A549 treated with AZD2906 at 1 μM for 4 hours (cell line): ENCODE measurements at places on chromosomes 3 and 15. TPM values are rescaled to one million over a fixed set of nuclear protein-coding genes. Genes with fewer than 3 reads are reported as not detected.

Gene FAM131A
- total RNA-seq: 9.6 to 12.5 TPM (median 11.3 TPM) in 5 replicates

Gene KNSTRN
- total RNA-seq: 43.0 to 56.5 TPM (median 47.7 TPM) in 5 replicates

Gene SLC6A11
- 0.06 to 0.09 TPM (median 0.07 TPM) in 5 replicates for total RNA-seq

Gene SKOR1
- total RNA-seq: 0.03 to 0.08 TPM (median 0.05 TPM) in 4 of 5 replicates, not detected in the other

Gene PCYT1A
- 29.1 to 44.1 TPM (median 30.2 TPM) in 5 replicates for total RNA-seq

Gene STXBP5L
- total RNA-seq: not detected in 5 replicates

Gene ONECUT1
- 0.10 to 0.27 TPM (median 0.21 TPM) in 5 replicates for total RNA-seq

Gene IQCH
- total RNA-seq: 1.1 to 1.6 TPM (median 1.4 TPM) in 5 replicates

Gene ACP3
- total RNA-seq: 0.03 to 0.11 TPM (median 0.05 TPM) in 3 of 5 replicates, not detected in the others

Gene PTPN9
- total RNA-seq: 38.4 to 54.7 TPM (median 47.4 TPM) in 5 replicates

Gene SLC9C1
- not detected in 5 replicates for total RNA-seq

Gene CPLX3
- total RNA-seq: not detected in 5 replicates
